Hematopoietic multipotent progenitor cell treated with erythropoietin and hydrocortisone succinate and interleukin-3 and kit ligand, for 4 days (in vitro differentiated cells): ENCODE measurements at places on chromosomes 5 and 9.

- no peak for DNase-seq
These were observed 264.1 kb downstream of the GLIS3 start for GRCh38 chr9:4035777-4036176.

GRCh38 chr9:89078860-89079259 is 87.6 kb downstream of the S1PR3 start:
- no peak for DNase-seq

GRCh38 chr5:137575847-137576246 is 76.7 kb upstream of the SPOCK1 start:
- no peak for DNase-seq

GRCh38 chr5:58184910-58185309 is 275.0 kb downstream of the PLK2 start:
- no peak for DNase-seq

GRCh38 chr9:89811886-89812450 is 207.2 kb downstream of the GADD45G start:
- DNase-seq, result no peak

- no peak for DNase-seq
These were observed 80.3 kb upstream of the EQTN start for GRCh38 chr9:27377147-27377807.

DNA sequence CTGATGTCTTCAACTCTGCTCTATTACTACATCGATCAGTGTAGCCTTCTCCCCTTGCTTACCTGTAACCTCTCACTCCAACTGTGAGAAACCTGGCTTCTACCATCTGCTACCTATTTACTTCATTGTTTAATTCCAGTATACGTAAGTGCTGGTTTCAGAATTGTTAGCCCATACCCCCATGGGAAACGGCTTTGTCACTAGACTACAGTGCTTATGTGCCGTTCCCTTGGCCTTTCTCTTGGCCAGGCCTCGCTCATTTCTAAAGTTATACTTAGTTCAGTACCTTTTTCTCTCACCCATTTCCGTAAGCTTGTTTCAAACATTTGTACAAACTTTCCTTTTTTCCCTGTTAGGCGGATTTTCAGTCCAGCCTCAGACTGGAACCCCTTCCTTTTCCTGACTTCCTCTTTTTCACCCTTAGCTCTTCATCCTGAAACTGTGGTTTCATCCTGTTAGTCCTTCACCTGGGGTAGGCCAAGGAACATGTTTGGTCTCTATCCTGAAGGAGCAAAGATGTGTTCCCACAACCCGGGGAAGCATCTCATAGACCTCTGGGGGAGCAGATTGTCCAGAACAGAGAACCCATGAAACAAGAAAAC is 21.7 kb downstream of the ALG2 start:
- DNase-seq, result no peak

DNA sequence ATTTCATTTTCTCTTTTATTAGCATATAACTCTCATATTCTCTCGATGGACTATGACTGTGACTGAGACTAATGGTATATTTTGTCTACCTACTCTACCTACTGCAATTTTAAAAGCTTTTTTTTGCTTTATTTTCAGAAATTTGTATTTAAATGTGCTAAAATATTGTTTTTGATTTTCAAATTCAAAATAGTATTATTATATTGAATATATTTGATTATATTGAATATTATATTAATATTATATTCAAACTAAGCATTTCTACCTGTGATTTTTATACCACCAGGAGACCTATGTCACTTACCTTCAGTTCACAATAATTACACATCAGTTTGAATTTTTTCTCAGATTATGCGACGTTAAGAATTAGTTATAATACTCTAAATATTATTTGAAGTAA is 700.5 kb upstream of the RGMB start:
- no peak for DNase-seq

GRCh38 chr5:144060598-144060997 is 109.9 kb downstream of the YIPF5 start:
- no peak for DNase-seq

DNA sequence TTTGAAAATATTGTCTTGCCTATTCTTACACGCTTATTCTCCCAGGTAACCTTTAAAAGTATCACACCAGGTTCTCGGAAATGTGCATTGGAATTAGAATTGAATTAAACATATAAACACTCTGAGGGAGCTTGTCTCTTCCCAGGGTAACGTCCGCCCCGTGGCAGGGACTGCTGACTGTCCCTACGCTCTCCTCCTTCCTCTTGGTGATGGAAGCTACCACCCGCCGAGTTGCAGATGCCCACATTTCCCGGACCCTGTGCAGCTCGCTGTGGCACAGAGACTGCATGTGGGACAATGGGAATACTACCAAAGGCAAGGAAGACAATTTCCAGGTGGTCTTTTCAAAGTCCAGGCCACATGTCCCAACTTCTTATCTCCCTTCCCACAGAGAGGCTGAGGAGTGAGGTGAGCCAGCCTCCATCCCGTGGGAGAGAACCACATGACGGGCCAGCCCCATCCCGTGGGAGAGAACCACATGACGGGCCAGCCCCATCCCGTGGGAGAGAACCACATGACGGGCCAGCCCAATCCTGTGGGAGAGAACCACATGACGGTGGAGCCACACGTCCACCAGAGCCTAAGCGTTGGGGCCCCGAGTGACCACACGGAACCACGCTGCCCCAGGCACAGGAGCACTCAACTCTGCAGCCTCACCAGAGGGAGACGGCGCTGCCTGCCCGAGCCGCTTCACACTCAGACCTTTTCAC is 249.4 kb upstream of the IRX1 start:
- no peak for DNase-seq

DNA sequence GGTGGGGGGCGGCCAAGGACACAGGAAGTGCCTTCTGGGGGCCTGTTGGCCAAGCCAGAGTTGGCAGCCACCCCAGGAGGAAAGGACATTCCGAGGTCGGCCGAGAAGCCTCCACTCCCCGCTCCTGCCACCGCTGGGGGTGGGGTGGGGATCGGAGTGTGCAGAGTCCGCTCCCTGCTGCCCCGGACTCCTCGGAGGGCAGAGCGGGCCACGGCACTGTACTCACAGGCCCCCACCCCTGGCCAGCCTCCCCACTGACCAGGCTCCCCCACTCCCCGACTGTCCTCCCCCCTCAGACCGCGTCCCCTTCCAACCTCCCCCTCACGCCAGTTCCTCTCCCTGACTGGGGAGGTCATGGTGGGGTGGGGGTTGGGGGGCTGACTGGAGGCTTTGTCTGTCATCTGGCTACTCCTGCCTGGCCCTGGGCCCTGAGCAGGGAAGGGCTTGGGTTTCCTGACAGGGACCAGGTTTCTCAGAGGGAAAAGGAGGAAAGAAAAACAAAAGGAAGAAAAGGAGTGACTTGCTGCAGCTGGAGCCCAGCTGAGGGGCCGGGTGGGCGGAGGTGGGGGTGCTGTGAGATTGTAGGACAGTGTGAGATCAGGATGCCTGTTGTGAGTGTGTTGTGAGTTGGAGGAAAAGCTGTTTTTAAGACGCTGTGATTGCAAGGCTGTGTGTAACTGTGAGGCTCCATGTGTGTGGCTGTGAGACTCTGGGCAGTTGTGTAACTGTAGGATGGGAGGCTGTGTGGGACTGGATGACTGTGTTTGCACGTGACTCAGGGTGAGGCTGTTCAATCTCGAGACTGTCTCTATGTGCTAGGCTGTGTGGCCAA is 29.7 kb downstream of the CNTFR start:
- peak; percentile 10 for DNase-seq

GRCh38 chr9:83061036-83061435 is 1.9 kb downstream of the RASEF start:
- DNase-seq, result no peak

- DNase-seq, result no peak
These were observed 1.3 kb upstream of the SH3PXD2B start for GRCh38 chr5:172455511-172456061.

DNA sequence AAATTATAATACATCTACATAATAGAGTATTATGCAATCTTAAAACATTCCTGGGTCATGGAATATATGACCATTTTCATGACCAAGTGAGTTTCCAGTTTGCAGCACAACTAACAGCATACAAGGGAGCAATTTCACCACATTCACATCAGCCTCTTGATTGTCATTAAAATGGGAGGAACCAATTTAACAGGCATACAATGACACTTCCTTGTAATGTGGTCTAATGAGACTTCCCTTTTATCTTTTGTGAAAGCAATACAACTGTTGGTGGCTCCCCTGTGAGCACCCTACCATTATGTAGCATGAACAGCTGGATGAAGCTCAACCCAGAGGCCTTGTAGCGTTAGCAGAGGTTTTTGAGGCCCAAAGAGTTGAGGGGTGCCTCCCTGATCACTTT is 13.6 kb upstream of the TMOD1 start:
- peak; percentile 49 for DNase-seq

DNA sequence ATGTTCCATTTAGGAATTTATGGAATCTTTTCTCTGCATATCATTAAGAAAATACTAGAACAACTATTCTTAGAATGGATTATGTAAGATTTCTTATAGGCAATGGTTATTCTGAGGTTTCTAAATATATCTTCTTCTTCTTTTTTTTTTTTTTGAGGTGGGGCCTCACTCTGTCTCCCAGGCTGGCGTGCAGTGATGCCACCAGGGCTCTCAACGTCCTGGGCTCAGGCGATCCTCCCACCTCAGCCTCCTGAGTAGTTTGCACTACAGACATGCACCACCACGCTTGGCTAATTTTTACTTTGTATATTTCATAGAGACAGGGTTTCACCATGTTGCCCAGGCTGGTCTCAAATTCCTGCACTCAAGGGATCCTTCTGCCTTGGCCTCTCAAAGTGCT is 137.2 kb downstream of the SREK1 start:
- no peak for DNase-seq

DNA sequence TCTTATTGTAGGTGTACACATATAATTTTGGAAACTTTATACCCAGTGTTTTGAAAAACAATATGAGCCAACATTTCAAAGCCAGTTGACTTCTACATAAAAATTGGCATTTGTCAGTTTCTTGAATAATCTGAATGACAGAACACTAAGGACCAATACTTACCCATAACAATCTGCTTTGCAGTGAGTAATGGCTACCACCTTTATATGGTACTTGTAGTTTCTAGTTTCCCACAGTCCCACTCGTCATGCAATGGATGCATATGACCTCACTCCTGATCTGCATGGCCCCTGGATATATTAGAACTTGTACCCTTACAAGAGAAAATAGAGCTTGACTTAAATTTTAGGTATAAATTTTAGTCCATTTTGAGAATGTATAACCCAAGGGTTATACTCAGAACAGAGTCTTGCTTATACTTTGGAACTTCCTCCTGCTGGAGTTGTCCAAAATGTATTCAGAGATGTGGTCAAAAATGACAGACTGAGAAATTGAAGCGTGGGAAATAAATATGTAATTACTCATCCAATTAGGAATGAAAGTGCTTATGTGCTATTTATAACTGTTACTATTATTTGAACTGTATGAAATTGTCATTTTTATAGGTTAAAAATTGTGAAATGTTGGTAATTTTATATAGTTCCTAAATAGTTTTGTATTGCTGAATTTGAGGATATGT is 19.5 kb downstream of the XRCC4 start:
- DNase-seq, result no peak

DNA sequence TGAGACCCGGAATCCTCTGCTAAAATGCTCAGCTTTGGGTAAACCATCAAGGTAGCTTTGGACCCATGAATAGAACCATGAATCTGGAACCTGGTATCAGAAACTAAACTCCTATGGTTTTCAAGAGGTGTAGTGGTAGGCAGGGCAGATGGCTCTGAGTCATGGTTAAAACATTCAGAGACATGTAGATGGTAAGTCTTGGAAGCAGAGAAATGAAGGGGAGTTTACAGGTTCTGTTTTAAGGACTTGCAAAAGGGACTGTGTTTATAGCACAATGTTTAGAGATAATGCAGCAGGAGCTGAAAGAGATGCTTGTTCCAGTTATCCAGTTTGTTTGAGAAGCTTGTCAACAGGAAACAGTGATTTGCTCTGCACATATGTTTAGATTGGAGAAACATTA is 36.0 kb upstream of the FBN2 start:
- DNase-seq, result no peak

DNA sequence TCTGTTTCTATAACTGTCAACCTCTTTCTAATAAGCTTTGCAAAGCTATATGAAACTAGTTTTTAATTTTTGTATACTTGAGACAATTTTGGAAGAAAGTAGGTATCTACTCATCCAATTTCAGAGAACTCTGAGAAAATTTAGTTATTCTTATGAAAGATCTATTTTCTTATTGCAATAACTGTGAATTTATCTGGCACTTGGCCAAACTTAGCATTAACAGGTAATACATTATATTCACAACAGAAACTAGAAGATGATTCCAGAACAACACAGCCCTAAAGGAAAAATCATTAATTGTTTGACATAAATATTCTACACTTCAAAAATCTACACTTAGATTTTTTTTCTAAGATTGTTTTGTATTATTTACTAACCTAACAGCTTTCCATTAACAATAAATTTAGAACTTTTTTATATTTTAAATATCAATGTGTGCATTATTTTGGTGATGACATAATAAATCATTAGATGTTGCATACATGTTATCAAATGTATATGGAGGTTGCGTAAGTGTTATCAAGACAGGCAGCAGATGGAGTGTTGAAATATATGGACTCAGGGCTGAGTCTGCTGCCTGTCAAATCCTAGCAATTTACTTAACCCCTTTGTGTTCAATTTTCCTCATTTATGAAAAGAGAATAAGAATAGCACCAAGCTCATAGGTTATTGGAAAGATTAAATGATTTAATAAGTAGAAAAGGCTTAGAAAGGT is 141.8 kb downstream of the MUSK start:
- DNase-seq, result peak; percentile 31

GRCh38 chr5:124444147-124444775 is 302.2 kb downstream of the ZNF608 start:
- DNase-seq, result no peak

- DNase-seq, result no peak
These were observed 42.6 kb upstream of the ANKRD31 start for GRCh38 chr5:75279321-75279720.

DNA sequence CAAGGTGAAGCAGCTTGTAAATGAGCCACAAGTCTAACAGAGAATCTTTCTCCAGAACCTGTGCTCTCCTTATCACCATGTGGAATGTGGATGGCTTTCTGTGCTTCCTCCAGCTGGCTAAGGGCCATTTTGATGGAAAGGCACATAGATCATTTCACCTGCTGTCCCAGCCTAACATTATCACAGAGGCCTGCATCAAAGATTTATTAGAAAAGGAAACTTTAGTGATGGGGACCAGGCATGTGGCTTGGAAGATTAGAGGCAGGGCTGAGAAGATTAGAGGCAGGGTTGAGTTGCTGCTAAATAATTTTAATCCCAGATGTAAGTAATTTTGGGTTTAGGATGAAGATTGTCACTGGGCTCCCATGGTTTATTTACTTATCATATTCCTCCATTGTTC is 6.3 kb downstream of the SPEF2 start:
- peak; percentile 5 for DNase-seq

GRCh38 chr5:15943487-15943886 is 236.1 kb downstream of the MARCHF11 start:
- no peak for DNase-seq

- DNase-seq, result no peak
These were observed 563.9 kb downstream of the RAB3C start for GRCh38 chr5:59146729-59147128.

- DNase-seq, result no peak
These were observed 55.2 kb upstream of the ACTBL2 start for GRCh38 chr5:57537811-57538210.

- DNase-seq, result peak; percentile 54
These were observed 212.7 kb upstream of the CD180 start for GRCh38 chr5:67409126-67409777.
